T-cell (primary cell): ENCODE measurements at places on chromosomes 2 and 18. TPM values are rescaled to one million over a fixed set of nuclear protein-coding genes. Genes with fewer than 3 reads are reported as not detected.

GRCh38 chr18:74784752-74785151 lies 187.1 kb downstream of the ZNF407 start:
- DNase-seq: no peak

- no peak for DNase-seq
These were observed 66.0 kb upstream of the CCDC85A start for GRCh38 chr2:56117764-56118163.

DNA sequence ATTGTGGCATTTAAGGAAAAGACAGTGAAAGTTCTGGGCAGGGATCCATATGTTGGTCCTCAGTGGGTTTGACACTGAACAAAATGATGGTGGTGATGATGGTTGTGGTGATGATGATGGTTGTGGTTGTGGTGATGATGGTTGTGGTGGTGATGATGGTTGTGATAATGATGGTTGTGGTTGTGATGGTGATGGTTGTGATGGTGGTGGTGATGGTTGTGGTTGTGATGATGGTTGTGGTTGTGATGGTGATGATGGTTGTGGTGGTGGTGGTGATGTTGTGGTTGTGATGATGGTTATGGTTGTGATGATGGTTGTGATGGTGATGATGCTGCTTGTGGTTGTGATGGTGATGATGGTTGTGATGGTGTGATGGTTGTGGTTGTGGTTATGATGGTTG lies 308.7 kb downstream of the AGAP1 start:
- no peak for DNase-seq

DNA sequence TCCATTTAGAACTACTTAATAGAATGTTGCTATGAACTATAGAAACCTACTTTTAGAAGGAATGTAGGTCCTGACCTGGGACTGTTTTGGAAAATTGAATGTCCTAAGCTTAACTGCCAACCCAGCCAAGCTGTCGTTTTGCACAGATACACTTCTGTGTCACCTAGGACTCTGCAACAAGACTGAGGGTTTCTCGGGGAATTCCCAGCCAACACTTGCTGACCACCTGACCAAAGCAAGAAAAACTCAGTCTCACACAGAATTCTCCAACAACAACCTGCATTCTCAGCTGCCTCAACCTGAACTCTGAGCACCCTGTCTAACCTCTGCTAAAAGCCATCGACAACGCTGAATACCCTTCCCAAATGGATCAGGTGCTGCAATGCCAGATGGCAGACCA lies 128.2 kb downstream of the SS18 start:
- DNase-seq: no peak

- DNase-seq: no peak
These were observed 4.1 kb downstream of the MTCL1 start for GRCh38 chr18:8709248-8710059.

- no peak for DNase-seq
These were observed 565.5 kb downstream of the CCDC85A start for GRCh38 chr2:56749152-56749752.

GRCh38 chr2:37323176-37323780 lies 1.4 kb downstream of the PRKD3 start:
- DNase-seq: no peak

GRCh38 chr2:38000485-38001222 lies 75.3 kb downstream of the CYP1B1 start:
- no peak for DNase-seq

- peak; percentile 55 for DNase-seq
These were observed 15.5 kb downstream of the HDLBP start for GRCh38 chr2:241300000-241300399.

DNA sequence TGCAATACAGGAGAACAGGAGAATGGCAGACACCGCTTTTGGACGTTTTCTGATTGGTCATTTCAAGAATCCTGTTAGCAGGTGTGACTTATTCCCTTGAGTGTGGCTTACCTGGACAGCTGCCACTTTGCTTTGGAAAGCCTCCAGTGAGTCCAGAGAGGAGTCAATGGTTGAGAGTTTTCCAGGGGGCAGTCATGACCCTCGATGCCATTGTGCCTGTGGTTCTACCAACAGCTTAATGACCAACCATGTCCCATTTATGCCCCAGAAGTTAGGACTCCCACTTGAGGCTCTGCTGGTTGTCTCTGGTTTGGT lies 12.4 kb downstream of the IGFBP2 start:
- DNase-seq: no peak

DNA sequence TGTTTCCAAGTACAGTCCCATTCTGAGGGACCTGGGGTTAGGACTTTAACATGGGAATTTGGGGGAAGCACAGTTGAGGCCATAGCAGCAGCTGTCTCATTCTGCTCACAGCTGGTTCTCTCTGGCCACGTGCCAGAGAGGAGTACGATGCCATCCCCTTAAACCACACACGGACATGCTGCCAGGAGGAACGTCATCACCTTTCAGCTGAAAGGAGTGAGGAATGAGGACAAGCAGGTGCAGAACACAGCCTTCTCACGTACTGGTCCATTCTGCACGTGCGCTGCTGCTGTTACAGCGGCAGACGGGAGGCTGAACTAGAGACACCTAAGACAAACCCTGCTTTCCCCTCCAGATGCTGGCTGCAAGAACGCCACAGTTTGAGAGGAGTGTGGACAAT lies 33.5 kb downstream of the ODC1 start:
- DNase-seq: no peak

- DNase-seq: no peak
These were observed 69.0 kb downstream of the RAB3GAP1 start for GRCh38 chr2:135121016-135121657.

- peak; percentile 47 for DNase-seq
These were observed 27.6 kb downstream of the C2orf76 start for GRCh38 chr2:119338826-119339561.

SNRNP27 gene
- 51.1 TPM for total RNA-seq

DNA sequence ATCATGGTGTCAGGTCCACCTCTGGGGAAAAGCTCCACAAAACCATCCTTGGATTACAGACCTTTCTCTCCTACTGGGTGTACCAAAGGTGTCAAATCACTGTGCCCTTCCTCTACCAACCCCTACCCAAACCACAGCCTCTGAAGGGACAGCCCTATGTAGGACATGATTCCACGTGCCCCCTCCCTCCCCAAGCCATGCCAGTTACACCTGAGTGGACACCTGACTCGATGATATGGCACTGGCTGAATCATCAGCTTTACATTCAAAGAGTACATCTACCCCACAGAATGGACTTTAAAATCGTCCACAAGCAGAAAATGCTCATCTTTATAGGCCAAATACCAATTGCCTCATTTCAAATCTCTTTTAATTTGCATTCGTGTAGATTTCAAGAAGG lies 26.0 kb downstream of the TRABD2A start:
- no peak for DNase-seq

HAAO gene
- total RNA-seq: 0.38 TPM

DNA sequence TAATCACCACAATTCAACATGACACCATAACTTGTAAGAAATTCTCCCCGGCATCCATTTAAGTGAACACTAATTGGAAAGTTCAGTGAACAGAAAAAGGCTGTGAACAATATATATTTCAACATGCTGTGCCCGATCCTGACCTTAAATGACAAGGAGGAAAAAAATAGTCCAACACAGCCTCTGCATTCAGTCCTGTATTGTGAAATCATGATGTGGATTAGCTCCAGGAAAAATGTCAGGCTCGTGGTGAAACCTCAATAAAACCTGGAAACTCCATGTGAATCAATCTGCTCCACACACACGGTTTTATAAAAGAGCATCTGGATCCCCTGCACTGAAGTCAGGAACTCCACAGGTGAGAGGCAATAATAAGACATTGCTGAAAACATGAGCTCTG lies 145.4 kb upstream of the SPOPL start:
- DNase-seq: no peak

DNA sequence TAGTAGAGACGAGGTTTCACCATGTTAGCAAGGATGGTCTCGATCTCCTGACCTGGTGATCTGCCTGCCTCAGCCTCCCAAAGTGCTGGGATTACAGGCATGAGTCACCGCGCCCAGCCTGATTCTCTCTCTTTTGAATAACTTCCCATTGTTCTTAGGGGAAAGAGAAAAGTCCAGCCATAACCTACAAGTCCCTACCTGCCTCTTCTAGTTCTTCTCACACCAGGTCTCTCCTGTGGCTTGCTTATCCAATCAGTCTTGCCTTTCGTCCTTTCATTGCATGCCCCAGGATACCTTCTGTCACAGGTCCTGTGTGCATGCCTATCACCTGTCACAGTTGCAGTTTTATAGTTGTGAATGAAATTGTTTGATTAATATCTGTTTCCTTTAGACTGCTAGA lies 148.1 kb downstream of the SLC4A3 start:
- no peak for DNase-seq

INPP1 gene
- 3.4 TPM for total RNA-seq

- DNase-seq: no peak
These were observed 225.7 kb downstream of the MTX2 start for GRCh38 chr2:176494949-176495353.

- no peak for DNase-seq
These were observed 55.2 kb downstream of the DLGAP1 start for GRCh38 chr18:4399929-4400328.

DNA sequence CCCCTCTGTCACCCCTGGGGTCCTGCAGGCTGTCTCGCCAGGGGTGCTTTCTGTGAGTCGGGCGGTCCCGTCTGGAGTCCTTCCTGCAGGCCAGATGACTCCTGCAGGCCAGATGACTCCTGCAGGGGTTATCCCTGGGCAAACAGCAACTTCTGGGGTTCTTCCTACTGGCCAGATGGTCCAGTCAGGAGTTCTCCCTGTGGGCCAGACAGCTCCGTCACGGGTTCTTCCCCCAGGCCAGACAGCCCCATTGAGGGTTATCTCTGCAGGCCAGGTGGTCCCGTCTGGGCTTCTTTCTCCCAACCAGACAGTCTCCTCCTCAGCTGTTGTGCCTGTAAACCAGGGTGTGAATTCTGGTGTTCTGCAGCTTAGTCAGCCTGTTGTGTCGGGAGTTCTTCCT lies 27.6 kb downstream of the ADNP2 start:
- DNase-seq: no peak

NT5C1B gene
- not detected for total RNA-seq

DNA sequence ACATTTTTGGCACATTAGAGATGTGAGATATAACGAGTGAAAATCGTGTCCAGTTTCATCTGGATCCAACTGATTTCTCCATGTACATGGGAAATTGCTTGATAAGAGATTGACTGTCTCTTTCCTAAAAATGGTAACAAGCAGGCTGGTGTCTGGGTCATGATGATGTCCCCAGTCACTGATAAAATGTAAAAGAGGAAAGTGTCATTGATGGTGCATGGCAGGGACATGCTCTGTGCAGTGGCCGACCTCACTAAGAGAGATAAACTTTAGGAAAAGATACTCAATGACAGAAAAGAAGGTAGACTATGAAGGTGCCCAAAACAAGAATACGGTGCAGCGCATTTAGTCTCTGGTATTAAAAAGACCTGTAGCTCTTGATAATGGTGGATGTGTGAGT lies 1517.5 kb downstream of the RPIA start:
- no peak for DNase-seq

DNA sequence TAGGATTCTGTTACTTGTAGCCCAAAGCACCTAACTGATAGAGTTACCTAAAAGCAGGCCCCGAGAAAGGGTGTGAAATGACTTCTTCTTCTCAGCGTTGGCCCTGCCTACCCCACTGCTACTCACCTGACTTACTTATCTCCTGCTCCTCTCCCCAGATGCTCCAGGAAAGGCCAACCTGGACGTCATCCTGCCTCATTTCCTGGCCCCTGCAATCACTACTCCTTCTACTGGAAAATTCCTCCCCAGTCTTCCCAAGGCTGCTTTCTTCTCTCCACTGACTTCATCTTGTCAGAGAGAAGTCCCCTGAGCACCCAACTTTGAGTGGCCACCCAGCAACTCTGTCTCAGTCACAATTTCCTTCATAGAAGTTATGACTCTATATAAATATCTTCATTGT lies 63.4 kb upstream of the KLF7 start:
- DNase-seq: no peak

DNA sequence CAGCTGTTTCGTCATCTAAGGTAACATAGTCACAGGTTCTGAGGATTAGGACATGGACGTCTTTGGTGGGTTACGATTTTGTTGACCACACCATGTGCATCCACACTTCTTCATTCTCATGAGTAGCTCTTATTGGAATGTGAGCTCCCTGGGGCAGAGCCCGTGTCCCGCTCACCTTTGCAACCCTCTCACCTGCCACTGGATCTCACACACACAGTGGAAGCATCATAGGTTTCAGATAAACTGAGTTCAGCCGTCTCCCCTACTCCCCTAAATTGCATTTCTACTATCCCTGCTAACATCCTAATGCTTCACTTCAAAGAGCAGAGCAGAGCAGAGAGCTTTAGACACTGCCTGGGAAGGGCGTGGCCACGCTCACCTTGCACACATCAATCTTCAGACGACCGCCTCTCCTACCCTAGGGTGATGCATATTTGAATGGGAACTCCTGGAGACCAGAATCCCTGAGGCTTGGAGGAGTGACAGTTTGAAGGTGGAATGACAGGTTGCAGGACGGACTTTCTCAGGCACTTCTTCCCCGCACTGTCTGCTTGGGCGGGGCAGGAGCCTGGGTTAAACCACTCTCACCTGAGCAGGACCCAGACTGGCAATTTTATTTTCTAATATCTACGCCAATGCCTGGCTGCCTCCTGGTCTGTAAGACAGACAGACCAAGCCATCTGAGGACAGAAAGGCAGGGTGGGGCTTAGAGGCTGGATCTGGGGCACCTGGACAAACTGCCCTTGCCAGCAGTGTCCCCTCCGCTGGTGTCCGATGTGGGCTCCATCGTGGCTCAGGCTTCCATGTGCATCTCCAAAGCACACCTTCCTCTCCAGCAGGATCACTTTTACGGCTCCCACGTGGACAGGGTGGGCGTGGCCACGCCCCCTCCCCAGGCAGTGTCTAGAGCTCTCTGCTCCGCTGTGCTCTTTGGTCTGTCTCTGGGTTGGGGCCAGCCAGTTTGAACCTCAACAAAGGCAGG lies 229.5 kb upstream of the COPS8 start:
- DNase-seq: no peak

CNGA3 gene
- total RNA-seq: not detected

- DNase-seq: no peak
These were observed 415.7 kb upstream of the FIGN start for GRCh38 chr2:164151522-164151921.

- DNase-seq: no peak
These were observed 194.6 kb downstream of the STK39 start for GRCh38 chr2:168052773-168053172.

IL37 gene
- total RNA-seq: not detected

C1D gene
- 11.0 TPM for total RNA-seq

SGPP2 gene
- total RNA-seq: 2.6 TPM

DNA sequence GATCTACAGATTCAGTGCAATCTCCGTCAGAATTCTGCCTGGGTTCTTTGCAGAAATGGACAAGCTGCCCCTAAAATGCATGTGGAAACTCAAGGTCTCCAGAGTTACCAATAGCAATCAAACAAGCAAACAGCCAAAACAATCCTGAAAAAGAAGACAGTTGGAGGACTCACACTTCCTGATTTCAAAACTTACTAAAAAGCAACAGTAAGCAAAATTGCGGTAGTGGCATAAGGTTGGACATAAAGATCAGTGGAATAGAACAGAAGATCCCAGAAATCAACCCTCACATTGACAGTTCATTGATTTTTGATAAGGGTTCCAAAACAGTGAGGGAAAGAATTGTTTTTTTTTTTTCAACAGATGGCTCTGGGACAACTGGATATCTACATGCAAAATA lies 59.7 kb downstream of the NPPC start:
- DNase-seq: no peak

PRKAG3 gene
- total RNA-seq: not detected

ABCB11 gene
- total RNA-seq: 0.03 TPM
